Activated naive CD4-positive, alpha-beta T cell treated with anti-CD3 and anti-CD28 coated beads, Interleukin-2, amount 50 U/mL, for 16 hours (primary cell): ENCODE measurements at places on chromosomes 16 and 17.

DNA sequence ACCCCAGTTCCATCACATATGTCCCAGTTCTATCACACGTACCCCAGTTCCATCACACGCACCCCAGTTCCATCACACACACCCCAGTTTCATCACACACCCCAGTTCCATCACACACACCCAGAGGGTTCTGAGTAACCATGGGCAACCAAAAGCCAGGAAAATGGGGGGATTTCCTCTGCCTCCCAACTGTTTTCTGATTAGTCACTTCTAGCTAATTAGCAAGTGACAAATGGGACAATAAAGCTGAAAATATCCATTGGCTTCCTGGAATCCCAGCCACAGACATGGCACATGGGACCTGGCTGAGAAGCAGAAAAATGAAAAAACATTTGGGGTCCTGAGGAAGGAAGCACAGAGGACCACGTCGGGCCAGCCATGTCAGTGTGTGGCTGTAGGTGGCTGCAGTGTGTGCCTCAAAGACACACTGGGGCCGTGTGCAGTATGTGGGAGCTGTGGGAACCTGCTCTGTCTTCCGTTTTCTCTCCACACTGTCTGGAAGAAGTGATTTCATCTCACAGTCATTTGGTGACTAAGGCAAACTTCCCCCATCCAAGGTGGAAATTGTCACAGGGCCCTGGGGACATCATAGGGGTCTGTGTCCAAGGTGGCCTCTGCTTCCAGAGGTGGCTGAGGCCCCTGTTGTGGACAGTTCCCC lies 106.7 kb downstream of the CMIP start:
- DNase-seq, result no peak

- no peak for DNase-seq
These were observed 252.8 kb upstream of the FOXF1 start for GRCh38 chr16:86257546-86257945.

DNA sequence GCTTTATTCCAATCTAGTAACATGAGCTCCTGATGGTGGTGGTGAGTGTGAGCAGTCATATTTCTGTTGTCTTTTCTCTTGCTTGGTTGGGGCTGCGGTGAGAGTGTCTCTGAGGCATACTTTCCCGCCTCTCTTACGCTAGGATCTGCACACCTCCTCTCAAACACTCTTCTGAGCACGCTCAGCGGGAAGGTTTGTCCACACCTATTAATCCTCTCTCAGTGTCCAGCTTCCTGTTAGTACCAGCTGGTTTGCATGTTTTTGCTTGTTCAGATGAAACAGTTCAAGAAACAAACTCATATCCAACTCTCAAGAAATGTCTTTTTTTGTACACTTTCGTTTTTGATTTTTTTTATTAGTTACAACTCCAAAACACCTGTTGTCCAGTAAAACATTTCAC lies 89.5 kb downstream of the CCDC182 start:
- no peak for DNase-seq

- DNase-seq, result no peak
These were observed 179.4 kb downstream of the BANP start for GRCh38 chr16:88130681-88131080.

- no peak for DNase-seq
These were observed 90.7 kb upstream of the CREBBP start for GRCh38 chr16:3971261-3971660.

GRCh38 chr17:17141860-17142552 lies 64.1 kb downstream of the PLD6 start:
- peak; percentile 52 for DNase-seq

DNA sequence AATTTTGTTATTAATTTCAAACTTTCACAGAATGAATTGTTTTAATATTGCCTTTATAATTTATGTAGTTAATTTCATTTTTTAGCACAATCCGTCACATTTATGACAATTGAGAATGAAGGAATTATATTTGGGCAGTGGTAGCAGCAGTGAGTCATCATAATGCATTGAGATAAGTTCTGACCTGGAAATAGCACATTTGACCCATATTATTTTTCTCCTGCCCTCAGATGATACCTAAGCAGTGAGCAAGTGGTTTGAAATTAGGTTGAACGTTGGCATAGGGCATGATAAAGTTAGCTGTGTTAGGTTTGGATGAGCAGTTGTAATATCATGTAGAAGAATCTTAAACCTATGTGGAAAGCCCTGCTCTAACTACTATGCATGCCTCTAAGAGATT lies 1431.3 kb upstream of the CDH8 start:
- no peak for DNase-seq

DNA sequence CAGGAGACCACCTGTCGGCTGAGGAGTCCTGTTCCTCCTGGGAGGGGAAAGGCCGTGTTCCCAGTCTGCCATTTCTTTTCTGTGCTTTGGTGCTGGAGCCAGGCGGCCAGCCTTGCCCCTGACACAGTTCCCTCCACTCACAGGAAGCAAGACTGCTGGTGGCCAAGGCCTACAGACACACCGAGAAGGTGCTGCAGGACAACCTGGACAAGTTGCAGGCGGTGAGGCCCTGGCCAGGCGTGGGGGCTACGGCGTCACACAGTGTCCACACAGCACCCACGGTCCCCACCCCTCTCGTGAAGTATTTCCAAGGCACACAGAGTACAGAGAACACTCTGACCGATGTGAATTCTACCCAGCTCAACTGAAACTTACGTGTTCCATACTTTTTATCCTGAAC lies 6.1 kb upstream of the RPL13 start:
- DNase-seq, result no peak

- no peak for DNase-seq
These were observed 16.8 kb upstream of the MTSS2 start for GRCh38 chr16:70702624-70703023.

DNA sequence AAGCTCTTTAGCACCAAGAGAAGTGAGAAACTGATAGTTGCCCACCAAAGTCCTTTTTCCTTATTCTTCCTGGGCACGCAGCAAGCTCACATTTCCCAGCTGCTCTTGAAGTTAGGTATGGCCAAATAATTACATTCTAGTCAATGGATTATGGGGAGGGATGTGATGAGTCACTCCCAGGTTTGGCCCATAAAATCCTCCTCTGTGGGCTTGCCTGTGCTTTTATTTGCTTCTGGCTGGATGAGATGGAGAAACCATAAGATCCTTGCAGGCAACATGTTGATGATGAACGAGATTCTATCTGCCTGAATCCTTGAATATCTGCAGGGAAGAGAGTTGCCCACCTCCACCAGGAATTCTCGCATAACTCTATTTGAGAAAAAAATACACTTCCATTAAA lies 568.3 kb upstream of the SALL1 start:
- DNase-seq, result no peak
